ENCODE measurements at places on chromosomes 3 and 15.

GRCh38 chr3:140216249-140216648 lies 281.3 kb downstream of the CLSTN2 start:
- DNase-seq: no peak

- no peak for DNase-seq
Observed at GRCh38 chr3:170024581-170024980, 13.2 kb upstream of the GPR160 start.

- no peak for DNase-seq
Observed at GRCh38 chr3:44415421-44415820, 62.0 kb downstream of the ZNF445 start.

GRCh38 chr3:148625991-148626390 lies 71.7 kb upstream of the AGTR1 start:
- no peak for DNase-seq

DNA sequence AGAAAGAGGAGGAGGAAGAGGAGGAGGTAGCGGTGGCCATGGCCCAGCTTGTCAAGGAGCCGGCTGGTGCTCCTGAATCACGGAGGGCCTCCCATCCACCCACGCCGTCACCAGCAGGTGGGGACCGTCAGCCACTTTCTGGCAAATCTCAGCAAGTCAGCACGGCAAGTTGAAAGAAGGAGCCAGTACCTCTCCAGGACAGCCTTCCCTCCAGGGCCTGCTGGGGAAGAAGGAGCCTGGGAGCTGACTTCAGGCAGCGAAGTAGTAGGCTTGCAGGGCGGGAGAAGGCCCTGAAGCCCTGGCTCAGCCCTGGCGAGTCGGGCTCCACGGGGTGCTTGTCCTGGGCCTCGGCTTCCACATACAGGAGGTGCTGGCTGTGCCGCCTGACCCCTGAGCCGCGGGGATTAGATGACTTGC lies 99.2 kb upstream of the TRPM1 start:
- DNase-seq: peak; percentile 43
